ENCODE measurements at places on chromosomes 2 and 18.
A peak's percentile ranks its signal among the peaks of the same experiment; 100 is the strongest.

DNA sequence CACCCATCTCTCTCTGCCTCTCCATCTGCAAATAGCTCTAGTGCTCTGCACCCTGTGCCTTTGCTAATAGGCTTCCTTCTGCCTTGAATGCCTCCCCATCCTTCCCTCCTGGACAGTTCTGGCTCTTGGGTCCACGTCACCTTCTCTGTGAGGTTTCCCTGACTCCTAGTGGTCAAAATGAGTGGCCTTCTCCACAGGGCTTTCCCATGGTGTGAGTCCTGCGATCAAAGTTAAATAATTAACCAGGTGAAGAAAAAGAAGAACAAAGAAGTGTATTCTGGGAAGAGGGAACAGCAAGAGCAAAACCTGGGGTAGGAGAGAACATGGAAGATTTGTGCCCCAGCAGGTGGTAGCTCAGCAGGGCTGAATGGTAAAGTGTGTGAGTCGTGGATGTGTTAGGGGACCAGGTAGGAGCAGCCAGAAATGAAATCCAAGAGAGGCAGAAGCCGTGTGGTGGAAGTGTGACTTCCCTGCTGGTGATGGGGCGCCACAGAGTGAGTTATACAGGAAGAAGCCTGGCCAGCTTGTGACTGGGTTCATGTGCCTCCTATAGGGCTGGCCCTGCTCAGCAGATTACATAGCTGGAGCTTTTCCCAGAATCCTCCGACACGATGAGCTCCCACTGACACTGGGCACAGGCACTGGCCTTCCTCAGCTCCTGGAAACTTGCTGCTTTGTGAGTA lies 93.8 kb upstream of the LDAH start:
- DNase-seq, result no peak

- no peak for DNase-seq
Measured at GRCh38 chr2:99205491-99205890, 24.5 kb downstream of the MRPL30 start.

- no peak for DNase-seq
Measured at GRCh38 chr2:53445383-53446070, 322.1 kb upstream of the CHAC2 start.

DNA sequence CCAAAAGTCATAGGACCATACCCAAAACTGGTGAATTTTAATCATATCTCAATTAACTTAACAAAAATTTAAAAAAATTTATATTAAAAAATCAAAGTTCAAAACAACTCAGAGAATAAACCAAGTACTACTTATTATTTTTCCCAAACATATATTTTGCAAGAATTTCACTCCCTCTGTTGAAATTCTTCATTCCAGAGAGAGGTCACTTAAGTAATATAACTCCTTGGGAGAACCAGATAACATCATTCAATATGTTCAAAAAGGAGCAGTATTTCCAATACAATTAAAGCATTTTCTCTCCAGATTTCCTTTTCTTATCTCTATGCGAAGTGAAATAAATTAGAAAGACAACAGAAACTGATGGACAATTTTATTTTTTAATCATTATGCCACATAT lies 165.9 kb upstream of the RND3 start:
- DNase-seq, result no peak

DNA sequence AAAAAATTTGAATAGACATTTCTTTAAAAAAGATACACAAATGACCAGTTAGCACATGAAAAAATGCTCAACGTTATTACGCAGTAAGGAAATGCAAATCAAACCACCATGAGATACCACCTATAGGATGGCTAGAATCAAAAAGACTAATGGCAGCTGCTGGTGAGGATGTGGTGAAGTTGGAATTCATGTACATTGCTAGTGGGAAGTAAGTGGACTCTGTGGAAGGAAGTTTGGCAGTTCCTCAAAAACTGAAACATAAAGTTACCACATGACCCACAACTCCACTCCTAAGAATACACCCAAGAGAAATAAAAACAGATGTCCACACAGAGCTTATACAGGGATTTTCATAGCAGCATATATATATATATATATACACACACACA lies 51.2 kb downstream of the MBP start:
- DNase-seq, result peak; percentile 73

DNA sequence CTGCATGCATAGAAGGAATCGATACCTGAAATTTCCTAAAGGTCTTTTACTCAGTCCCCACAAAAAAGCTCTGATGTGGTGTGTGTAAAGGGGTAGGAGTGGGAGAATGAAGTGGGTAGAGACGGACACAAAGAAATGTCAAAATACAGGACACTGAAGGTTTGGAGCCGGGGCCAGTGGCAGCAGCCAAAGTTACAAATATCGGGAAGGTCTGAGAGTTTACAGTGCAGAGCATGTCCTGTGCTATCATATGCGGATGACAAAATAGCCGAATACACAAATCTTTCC lies 89.9 kb upstream of the STON1 start:
- no peak for DNase-seq

DNA sequence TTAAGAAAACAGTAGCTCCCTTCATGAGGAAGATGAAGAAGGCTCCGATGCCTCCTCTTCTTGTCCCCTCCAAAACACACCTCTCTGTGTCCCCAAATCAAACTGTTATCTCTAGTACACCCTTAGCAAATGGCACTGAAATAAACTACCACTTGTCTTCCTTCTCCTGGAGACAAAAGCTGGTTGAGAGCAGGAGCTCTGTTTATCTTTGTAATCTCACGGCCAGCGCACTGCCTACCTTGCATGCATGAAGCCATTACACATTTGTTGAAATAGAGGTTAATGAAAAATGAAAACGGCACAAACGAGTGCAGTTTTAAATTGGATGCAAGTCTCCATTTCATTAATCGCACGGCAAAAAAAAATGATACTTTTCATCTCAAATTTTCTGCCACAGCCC lies 113.7 kb downstream of the EPB41L3 start:
- no peak for DNase-seq

All from GDM1 (cell line).